Gastrocnemius medialis (tissue), 4 donors: ENCODE measurements at places on chromosomes 5 and 9. TPM values are rescaled to one million over a fixed set of nuclear protein-coding genes. Genes with fewer than 3 reads are reported as not detected.

- no peak for DNase-seq
These were observed 59.5 kb downstream of the TMEM174 start for GRCh38 chr5:73232266-73233041.

DNA sequence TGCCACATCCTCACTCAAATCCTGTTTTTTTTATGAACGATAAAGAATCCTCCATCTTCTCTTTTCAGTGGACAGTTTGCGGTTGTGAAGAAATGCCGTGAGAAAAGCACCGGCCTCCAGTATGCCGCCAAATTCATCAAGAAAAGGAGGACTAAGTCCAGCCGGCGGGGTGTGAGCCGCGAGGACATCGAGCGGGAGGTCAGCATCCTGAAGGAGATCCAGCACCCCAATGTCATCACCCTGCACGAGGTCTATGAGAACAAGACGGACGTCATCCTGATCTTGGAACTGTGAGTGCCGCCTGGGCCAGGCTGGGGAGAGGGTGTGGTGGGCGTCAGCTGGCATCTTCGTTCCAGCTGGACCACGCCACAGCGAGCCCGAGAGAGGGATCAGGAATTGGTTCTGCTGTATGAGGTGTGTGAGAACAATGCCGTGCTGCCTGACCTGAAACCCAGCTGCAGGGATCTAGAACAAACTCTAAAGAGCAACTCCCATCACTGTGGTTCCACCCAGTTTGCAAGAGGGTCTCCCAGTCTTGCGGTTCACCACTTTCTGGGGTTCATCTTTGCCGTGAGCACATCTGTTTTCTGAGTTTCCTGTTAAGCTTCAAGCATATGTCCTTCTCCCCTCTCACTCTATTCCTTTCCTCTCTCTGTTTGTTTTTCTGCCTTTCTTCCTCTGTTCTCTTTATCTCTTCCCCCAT is 107.4 kb downstream of the DAPK1 start:
- no peak for DNase-seq

DNA sequence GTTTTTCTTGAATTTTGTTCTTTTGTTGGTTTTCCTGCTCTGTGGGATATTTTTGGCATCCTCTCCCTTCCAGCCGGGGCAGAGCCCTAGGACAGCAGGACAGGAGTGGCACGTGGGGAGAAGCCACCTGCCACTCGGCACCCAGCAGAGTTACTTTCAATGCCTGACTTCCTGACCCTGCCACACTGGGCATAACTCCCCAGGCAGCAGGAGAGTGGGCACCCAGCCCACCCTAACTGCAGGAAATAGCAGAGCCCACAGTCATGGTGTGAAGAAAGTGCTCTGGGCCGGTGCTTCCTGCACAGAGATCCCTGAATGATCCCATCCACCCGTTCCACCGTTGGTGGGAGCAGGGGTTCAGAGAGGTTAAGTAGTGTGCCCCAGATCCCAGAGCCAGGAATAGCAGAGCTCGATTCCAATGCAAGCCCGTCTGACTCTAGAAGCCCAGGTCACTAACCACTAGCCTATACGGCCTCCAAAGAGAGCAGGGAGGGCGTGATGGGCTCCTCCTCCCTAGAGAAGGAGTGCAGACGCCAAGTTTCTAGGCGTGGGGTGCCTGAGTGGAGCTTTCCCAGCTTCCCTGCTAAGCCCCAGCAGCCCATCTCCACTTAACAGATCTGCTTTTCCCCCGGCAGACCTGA is 8.1 kb upstream of the NUP214 start:
- no peak for DNase-seq

DNA sequence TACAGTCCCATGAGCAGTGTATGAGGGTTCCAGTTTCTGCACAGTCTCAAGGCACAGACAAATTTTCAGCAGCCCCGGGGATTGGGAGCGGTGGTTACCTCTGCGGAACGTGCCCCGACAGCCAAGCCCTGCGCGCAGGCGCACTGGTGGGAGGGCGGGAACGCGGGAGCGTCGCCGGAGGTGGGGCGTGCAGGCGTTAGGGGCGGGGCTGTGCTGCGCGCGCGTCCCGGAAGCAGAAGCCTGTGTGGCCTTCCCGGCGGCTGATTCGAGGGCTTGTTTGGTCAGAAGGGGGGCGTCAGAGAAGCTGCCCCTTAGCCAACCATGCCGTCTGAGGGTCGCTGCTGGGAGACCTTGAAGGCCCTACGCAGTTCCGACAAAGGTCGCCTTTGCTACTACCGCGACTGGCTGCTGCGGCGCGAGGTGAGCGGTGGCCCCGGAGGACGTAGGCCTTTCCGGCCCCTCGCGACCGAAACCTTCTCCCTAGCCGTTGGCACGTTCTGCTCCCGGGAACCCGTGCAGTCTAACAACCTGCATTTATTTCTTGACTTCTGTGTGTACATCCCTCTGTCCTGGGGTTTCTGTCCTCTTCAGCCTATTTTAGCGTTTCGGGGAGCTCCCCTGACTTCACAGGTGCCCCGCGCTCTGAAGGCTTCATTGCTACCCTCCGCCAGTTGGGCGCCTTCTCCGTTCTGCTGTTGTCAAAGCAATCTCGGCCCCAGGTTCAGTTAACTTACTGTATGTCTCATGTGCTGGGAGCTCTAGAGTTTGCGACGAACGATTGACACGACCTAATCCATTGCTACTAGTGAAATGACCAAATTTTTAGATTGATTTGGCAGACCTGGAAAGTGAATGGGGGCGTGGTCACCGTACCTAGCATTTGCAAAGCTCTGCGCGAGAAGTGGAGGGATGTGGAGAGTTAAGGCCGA is at the start of gene GLE1:
Gene GLE1 (plus strand): TSS at position 235 of the 929 bp plus-strand sequence. CDS start 87 bp downstream, at position 322.
- peak; percentile 91 for DNase-seq

GRCh38 chr5:102759289-102759688 is 4.2 kb downstream of the PAM start:
- no peak for DNase-seq

DNA sequence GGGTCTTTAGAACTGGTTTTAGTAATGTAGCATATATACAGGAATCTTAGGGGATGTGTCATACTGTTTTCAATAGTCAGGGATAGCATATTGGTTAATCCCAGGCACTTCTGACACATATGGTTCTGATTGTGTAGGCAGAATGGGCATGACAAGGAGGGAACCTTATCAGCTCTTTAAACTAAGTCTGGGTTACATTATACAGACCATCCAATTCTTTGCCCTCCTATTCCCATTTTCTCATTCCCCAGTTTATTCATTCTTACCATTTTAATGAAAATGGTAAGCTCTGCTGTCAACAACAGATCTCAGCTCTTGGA is 85.1 kb downstream of the NDUFAF2 start:
- DNase-seq: no peak

DNA sequence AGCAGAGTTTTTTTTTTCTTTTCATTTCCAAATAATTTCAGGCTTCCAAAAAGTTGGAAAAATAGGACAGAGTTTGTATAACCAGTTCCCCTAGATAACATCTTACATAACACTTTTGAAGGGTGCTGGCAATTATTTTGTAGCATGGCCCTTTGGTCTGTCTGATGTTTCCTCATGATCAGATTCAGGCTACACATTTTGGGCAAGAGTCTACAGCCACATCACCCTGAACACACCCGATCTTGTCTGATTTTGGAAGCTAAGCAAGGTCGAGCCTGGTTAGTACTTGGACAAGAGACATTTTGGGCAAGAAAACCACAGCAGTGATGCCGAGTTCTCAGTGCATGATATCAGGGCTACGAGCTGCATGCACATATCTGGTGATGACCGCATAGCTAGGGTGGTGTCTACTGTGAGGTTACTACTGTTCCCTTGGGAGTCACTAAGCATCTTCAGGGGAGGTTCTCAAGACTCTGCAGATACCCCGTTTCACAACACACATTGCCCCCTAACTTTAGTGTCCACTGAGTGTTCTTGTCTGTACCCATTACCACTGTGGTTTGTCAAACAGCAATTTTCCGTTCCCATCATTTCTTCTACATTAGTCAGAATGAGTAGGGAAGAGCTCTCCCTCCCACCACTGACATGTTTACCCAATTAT is 86.2 kb downstream of the TTC39B start:
- no peak for DNase-seq

DNA sequence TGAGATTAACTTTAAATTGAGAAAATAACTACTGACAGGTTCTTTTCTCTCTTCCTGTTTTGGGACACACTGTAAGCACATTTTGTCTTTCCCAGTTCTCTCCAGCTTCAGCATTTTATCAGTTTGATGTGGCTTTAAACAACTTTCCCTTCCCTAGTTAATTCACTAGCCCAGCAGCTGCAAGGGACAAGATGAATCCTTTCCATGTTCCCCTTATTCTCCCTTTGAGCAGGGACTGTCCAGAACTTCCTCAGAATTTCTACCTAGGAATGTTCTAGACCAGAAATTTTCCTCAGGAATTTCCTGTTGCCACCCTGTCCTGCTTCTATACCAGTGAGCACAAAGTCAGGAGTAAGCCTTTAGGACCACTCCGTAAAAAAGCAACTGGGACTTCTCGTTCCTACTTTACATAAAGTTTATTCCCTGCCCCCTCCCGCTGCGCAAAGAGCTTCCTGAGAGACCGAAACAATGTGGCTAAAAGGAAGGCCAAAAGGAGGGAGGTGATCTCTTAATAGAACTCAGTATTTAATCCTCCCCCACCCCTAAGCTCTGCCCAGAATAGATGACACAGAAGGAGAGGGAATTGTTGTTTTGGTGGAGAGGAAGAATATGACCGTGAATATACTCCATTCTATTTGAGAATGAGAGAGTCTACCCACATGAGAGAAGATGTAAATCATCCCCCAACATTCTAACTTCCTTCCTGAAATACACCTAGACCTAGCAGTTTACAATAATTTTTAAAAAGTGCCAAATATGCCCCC is 61.9 kb downstream of the GLIS3 start:
- DNase-seq: no peak

DNA sequence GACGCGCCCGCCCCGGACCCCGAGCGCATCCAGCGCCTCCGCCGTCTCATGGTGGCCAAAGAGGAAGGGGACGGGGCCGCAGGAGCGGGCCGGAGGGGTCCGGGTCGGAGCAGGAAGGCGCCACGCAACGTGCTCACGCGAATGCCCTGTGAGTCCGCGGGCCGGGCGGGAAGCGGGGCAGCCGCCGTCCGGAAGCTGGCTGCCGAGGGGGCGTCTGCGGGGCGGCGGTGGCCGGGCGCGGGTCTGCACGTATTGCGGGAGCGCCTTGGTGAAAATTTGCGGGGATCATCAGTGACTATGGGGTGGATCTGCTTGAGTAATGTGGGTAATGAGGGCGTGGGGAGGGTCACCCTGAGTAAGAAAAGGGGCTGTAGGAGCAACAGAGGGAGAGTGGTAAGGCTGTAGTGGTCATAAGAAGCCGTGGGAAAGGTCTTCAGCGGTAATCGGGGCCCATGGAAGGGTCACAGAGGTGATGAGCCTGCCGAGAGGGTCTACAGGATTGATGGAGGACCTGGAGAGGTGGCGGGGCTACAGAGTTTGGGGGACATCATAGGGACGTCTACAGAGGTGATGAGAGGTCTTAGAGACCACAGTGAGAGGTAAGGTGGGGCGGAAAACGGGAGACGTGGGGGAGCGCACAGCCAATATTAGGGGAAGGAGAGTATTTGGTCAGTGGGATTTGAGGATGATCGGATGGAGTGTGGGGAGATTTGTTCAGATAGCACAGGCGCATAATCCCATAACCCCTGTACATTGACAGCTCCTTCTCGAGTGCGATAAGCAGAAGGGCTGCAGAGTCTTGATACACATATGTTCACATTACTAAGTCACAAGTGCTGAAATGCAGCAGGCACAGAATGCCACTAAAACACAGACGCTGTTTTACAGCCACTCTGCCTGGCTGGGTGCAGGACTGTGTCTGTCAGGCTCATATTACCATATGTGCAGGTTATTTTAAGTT is 819 bp downstream of the LSM11 start:
- no peak for DNase-seq

DNA sequence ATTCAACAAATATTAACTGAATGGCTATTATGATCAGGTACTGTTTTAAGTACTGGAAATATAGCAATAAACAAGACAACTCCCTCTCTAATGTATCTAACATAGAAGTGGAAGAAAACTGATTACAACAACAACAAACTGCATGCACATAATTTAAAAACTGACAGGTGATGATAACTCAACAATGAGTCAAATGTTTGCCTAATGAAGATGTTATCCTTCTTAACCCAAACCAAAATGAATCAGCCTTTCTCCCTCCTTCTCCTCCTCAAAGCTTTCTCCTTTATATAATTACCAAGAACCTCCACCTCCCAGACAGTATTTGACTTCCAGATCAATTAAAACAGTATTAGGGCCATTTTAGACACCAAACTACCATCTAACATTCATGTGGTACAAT is 49.3 kb downstream of the RICTOR start:
- no peak for DNase-seq

- DNase-seq: no peak
These were observed 229.7 kb downstream of the TLE4 start for GRCh38 chr9:79801459-79801858.

DNA sequence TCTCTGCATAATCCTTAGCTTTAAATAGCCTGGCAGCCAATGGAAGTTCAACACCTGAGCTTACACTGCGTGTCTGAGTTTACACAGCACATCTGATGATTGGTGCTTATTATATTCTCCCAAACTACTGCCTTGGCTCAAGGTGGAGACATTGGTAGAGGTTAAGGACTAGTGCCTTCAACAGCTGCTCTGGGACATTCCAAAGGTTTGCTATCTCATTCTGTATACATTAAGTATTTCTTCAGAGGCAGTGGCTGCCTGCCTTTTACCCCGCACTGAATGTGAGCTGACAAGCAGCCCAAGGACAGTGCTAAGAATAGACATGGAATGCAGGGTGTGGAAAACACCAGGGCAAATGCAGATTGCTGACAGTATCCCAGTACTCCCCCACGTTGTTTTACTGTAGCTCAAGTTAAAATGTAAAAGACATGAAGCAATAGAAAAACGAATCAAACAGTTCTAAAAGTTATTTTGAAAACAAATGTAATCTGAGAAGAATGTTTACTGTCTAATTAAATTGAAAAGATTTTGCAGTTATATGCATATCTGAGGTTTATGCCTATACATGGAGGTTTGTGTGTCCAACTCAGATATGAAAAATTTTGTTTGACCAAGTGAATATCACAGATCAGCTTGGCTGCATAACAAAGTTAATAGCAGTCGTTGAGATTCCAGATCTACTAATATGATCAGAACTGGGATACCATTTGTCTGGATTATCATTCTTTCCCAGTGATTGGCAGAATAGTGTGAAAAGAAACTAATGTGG is 1.8 kb downstream of the HSPB3 start:
- peak; percentile 77 for DNase-seq

Gene LPAR1
- 17.6 TPM for total RNA-seq

Gene PHF24
- total RNA-seq: not detected

Gene LTC4S
- 12.6 TPM for total RNA-seq

Gene GHR
- 87.6 TPM for total RNA-seq

Gene PTGDS
- total RNA-seq: 35.2 TPM

Gene SV2C
- total RNA-seq: not detected

Gene AGGF1
- 18.3 TPM for total RNA-seq
